Gastrocnemius medialis (tissue), 4 donors: ENCODE measurements at places on chromosomes 16 and 17. TPM values are rescaled to one million over a fixed set of nuclear protein-coding genes. Genes with fewer than 3 reads are reported as not detected.
A peak's percentile ranks its signal among the peaks of the same experiment; 100 is the strongest.

Gene HES7
- total RNA-seq: not detected

- no peak for DNase-seq
- H3K27ac ChIP-seq: no peak overlapping the region
- H3K4me1 ChIP-seq: peaks cover 7% of the 10 kb centered on the region
- H3K36me3 ChIP-seq: no peaks in the 10 kb centered on the region
- H3K4me3 ChIP-seq: no peak overlapping the region
These were observed 12.0 kb downstream of the ERBB2 start for GRCh38 chr17:39711851-39712250.

Gene MT4
- not detected for total RNA-seq

Gene NXPH3
- total RNA-seq: 1.7 TPM

Gene EVI2A
- 0.56 TPM for total RNA-seq

DNA sequence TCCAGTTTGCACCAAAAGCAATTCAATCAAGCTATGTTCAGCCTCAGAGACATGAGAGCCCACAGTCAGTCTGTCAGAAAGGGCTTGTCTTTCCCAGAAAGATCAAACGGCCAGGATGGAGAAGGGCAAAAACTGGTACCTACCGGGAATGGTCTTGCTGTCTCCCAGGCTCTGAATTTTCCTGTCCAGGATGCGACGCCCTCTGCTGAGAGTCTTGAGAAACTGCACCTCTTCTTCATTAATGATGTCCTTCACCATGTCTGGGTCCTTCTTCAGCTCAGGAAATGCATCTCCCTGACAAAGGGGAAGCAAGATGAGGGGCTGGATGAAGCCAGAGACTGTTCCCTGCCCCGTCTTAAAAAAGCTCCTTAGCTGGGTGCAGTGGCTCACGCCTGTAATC, 15.8 kb upstream of the EXOSC6 start:
- DNase-seq: no peak
- no peak overlapping the region for H3K27ac ChIP-seq
- no peaks in the 10 kb centered on the region for H3K27me3 ChIP-seq

Gene ACE
- total RNA-seq: 1.7 TPM

DNA sequence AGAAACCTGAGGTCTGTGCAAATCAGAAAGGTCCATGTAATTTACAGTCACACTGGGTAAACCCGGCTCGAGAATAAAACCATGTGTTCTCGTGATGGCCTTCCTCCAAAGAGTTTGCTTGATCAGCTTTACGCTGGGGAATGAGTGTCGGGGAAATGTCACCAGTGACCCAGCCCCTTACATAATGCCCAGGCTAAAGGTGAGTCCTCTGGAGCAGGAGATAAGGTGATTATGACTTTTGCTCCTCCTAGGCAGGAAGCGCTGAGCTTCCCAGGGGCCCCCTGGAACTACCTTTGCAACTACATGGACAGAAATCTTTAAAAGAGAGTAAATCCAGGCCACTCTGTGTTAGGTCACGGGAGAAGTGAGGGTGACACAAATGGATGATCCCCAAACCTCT, 15.7 kb downstream of the SLC6A4 start:
- DNase-seq: no peak
- H3K4me1 ChIP-seq: no peaks in the 10 kb centered on the region
- no peak overlapping the region for H3K4me3 ChIP-seq
- H3K27ac ChIP-seq: no peak overlapping the region
- H3K27me3 ChIP-seq: no peaks in the 10 kb centered on the region
- H3K36me3 ChIP-seq: no peaks in the 10 kb centered on the region

- DNase-seq: no peak
- no peaks in the 10 kb centered on the region for H3K27me3 ChIP-seq
- no peaks in the 10 kb centered on the region for H3K36me3 ChIP-seq
- no peak overlapping the region for H3K27ac ChIP-seq
- H3K4me3 ChIP-seq: no peak overlapping the region
These were observed 13.3 kb upstream of the CCDC144A start for GRCh38 chr17:16676676-16677268.

- no peaks in the 10 kb centered on the region for H3K36me3 ChIP-seq
- no peaks in the 10 kb centered on the region for H3K4me1 ChIP-seq
- DNase-seq: no peak
These were observed 585.1 kb upstream of the PSMD7 start for GRCh38 chr16:73711406-73712080.

Gene CRISPLD2
- total RNA-seq: 26.1 TPM

Gene CCDC40
- 1.5 TPM for total RNA-seq

Gene POLR3K
- total RNA-seq: 3.7 TPM

DNA sequence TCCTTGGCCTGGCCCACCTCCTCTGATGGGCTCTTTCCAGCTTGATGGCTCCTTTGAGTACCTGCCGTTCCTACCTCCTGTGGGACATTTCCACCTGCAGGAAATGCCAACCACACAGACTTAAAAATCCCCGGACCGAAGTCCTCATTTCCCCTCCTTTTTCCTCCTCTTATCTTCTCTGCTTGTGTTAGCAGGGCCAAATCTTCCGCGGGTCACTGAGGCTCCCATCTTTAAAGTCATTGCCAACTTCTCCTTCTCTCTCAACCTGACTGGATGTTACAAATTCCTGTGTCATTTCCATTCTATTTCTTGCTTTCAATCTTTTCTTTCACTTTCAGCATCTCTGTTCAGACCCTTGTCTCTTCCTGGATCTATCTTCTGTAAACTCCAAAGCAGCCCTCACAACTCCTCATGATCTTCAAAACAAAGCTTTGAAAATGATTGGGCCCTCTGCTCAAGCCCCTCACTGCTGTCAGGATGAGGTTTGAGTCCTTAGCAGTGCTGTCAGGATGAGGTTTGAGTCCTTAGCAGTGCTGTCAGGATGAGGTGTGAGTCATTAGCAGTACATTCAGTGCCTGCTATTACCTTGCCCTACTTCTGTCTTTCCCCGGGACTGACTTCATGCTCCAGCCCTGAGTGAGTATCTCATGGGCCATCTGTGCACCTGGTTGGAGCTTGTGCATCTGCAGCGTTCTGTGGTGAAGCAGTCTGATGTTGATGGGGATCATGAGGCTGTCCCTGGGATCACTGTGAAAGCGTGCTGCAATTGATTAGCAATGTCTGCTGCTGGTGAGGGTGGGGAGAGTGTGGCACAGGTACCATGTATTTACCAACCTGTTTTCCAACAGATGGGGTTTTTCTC, 100.1 kb downstream of the IRF8 start:
- no peak for DNase-seq
- no peak overlapping the region for H3K4me3 ChIP-seq
- no peak overlapping the region for H3K27ac ChIP-seq
- peaks cover 13% of the 10 kb centered on the region for H3K27me3 ChIP-seq
- no peaks in the 10 kb centered on the region for H3K4me1 ChIP-seq

DNA sequence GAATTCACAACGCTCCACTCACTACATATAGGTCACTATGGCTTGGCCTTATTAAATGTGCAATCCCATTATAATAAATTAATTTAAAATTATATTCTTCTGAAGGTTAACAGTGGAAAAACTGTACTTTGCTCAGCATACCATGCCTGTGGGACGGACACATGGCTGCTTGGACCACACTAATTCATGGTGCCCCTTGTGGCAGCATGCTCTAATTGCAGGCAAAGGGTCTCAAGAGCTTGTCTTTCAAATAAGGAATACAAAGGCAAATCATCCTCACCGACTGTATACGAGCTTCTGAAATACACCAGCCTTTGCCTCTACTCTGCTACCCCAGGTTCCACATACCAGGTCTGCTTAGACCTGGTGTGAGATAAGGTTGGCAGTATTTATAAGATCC, 11.7 kb downstream of the SMPD3 start:
- H3K27me3 ChIP-seq: peaks cover 5% of the 10 kb centered on the region
- no peak overlapping the region for H3K27ac ChIP-seq
- no peaks in the 10 kb centered on the region for H3K4me1 ChIP-seq
- H3K36me3 ChIP-seq: no peaks in the 10 kb centered on the region
- no peak overlapping the region for H3K4me3 ChIP-seq
- DNase-seq: no peak

GRCh38 chr17:28364665-28365363, at the start of gene SEBOX:
SEBOX (minus strand) TSS chr17:28365199; CDS start chr17:28365151, 48 bp downstream.
- H3K4me3 ChIP-seq: no peak within 1 kb of the TSS
- H3K27ac ChIP-seq: no peak within 1 kb of the TSS
- no peaks in the 10 kb centered on the region for H3K4me1 ChIP-seq
- peaks cover 50% of the 10 kb centered on the region for H3K36me3 ChIP-seq
- no peaks in the 10 kb centered on the region for H3K27me3 ChIP-seq

DNA sequence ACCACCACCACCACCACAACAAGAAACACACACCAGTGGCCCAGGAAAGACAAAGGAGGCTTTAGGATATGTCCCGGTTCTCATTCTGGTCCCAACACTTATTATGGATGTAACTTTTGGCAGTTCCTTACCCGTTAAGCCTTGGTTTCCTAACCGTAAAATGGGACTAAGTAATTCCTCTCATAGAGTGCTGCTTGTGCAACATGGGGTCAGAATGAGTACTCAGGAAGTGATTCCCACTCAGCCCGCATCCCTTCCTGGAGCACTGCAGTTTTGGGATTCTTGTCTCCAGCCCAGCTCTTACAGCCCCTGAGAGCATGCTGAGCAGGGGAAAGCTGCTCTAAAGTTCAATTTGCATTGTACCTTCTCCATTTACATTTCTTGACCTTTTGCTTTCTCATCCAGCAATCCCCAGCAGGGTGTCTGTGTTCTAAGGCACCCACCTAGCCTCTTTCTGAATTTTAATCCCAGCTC, 262.6 kb downstream of the PRKCA start:
- no peak overlapping the region for H3K4me3 ChIP-seq
- H3K27ac ChIP-seq: no peak overlapping the region
- no peaks in the 10 kb centered on the region for H3K27me3 ChIP-seq
- DNase-seq: no peak
- no peaks in the 10 kb centered on the region for H3K36me3 ChIP-seq

Gene IL4R
- total RNA-seq: 6.9 TPM

Gene KRT222
- total RNA-seq: not detected

- no peaks in the 10 kb centered on the region for H3K27me3 ChIP-seq
- H3K4me3 ChIP-seq: no peak overlapping the region
- H3K4me1 ChIP-seq: peaks cover 31% of the 10 kb centered on the region
- peaks cover 2% of the 10 kb centered on the region for H3K36me3 ChIP-seq
- DNase-seq: no peak
- H3K27ac ChIP-seq: peak overlapping the region; percentile 63
These were observed 10.9 kb upstream of the STAT3 start for GRCh38 chr17:42399121-42399520.

GRCh38 chr16:78390508-78391324, 291.3 kb downstream of the WWOX start:
- no peak overlapping the region for H3K4me3 ChIP-seq
- no peak overlapping the region for H3K27ac ChIP-seq

GRCh38 chr16:66120656-66121055, 245.8 kb upstream of the CDH5 start:
- H3K4me3 ChIP-seq: no peak overlapping the region
- DNase-seq: no peak
- H3K36me3 ChIP-seq: no peaks in the 10 kb centered on the region
- H3K27ac ChIP-seq: no peak overlapping the region

Gene KIF2B
- not detected for total RNA-seq

Gene CACNG1
- total RNA-seq: 120 TPM

Gene MILR1
- 2.2 TPM for total RNA-seq

- peak overlapping the region; percentile 41 for H3K4me3 ChIP-seq
- H3K27ac ChIP-seq: peak overlapping the region; percentile 89
These were observed 61.9 kb downstream of the ZFHX3 start for GRCh38 chr16:72985995-72986394.

- H3K36me3 ChIP-seq: no peaks in the 10 kb centered on the region
These were observed 129.2 kb downstream of the SEC14L1 start for GRCh38 chr17:77269696-77270681.

- peaks cover 3% of the 10 kb centered on the region for H3K27me3 ChIP-seq
- H3K4me3 ChIP-seq: no peak overlapping the region
- no peaks in the 10 kb centered on the region for H3K36me3 ChIP-seq
- H3K27ac ChIP-seq: no peak overlapping the region
- no peak for DNase-seq
These were observed 82.3 kb downstream of the MARCHF10 start for GRCh38 chr17:62725791-62726249.

Gene TP53TG3
- total RNA-seq: not detected

Gene MPV17L
- 23.4 TPM for total RNA-seq

Gene CTRL
- total RNA-seq: not detected

- H3K27me3 ChIP-seq: no peaks in the 10 kb centered on the region
- peaks cover 43% of the 10 kb centered on the region for H3K4me1 ChIP-seq
- peak overlapping the region; percentile 98 for H3K27ac ChIP-seq
- no peak for DNase-seq
- H3K4me3 ChIP-seq: peak overlapping the region; percentile 81
These were observed 1.7 kb downstream of the CTDNEP1 start for GRCh38 chr17:7249830-7250229.

DNA sequence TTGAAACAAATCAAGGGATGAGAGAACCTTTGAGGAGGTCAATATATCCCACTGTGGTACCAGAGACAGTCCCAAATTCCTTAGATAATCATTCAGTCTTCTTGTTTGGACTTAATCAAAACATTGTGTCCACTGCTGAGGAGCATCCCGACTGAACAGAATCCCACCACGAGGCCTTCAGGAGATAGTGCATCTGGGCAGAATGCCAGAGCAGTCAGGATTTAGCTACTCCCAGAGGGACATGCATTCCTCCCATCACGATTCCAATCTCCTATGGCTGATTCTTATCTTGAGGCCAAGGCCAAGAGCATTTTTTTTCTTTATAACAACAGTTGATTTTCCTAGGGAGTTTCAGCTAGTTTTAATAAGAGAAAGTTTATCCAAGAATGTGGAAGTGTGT, 87.4 kb upstream of the COX10 start:
- no peaks in the 10 kb centered on the region for H3K27me3 ChIP-seq
- H3K36me3 ChIP-seq: no peaks in the 10 kb centered on the region
- no peak overlapping the region for H3K27ac ChIP-seq
- DNase-seq: no peak

- H3K27ac ChIP-seq: no peak overlapping the region
- H3K4me1 ChIP-seq: no peaks in the 10 kb centered on the region
- H3K36me3 ChIP-seq: no peaks in the 10 kb centered on the region
- no peak for DNase-seq
These were observed 270.8 kb upstream of the CDH5 start for GRCh38 chr16:66095676-66096075.

Gene HEATR9
- total RNA-seq: not detected

GRCh38 chr16:64012166-64012565, 1109.7 kb downstream of the CDH11 start:
- no peaks in the 10 kb centered on the region for H3K36me3 ChIP-seq
- H3K27ac ChIP-seq: no peak overlapping the region
- DNase-seq: no peak
- H3K4me1 ChIP-seq: no peaks in the 10 kb centered on the region
- H3K27me3 ChIP-seq: no peaks in the 10 kb centered on the region

Gene SLC5A11
- 0.20 TPM for total RNA-seq

GRCh38 chr16:704552-705380, 835 bp downstream of the FBXL16 start:
- H3K27ac ChIP-seq: no peak overlapping the region
- H3K36me3 ChIP-seq: no peaks in the 10 kb centered on the region
- H3K27me3 ChIP-seq: peaks cover 88% of the 10 kb centered on the region
- H3K4me1 ChIP-seq: no peaks in the 10 kb centered on the region
- no peak overlapping the region for H3K4me3 ChIP-seq

DNA sequence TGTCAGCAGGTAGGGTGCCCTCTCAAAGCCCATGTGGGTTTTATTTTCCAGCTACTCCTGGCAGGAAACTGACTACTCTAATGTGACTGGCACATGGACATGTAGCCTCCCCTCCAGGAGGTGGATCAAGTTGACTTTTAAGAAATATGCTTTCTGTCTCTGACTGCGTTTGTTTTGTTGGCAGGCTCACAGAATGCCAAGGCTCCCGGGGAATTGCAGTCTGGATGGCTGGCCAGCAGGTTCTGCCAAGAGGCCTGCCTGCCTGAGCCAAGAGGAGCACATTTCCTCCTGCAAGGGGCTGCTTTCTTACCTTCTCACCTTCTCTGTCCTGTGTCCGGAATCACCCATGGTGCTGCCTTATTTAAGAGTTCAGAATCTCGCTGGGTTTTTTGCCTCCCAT, 217.3 kb upstream of the ERCC4 start:
- no peak overlapping the region for H3K27ac ChIP-seq
- no peak overlapping the region for H3K4me3 ChIP-seq
